ENCODE measurements at places on chromosomes 13 and 19.

- DNase-seq: no peak
Observed at GRCh38 chr13:20227288-20227687, 4.8 kb downstream of the GJB6 start.

DNA sequence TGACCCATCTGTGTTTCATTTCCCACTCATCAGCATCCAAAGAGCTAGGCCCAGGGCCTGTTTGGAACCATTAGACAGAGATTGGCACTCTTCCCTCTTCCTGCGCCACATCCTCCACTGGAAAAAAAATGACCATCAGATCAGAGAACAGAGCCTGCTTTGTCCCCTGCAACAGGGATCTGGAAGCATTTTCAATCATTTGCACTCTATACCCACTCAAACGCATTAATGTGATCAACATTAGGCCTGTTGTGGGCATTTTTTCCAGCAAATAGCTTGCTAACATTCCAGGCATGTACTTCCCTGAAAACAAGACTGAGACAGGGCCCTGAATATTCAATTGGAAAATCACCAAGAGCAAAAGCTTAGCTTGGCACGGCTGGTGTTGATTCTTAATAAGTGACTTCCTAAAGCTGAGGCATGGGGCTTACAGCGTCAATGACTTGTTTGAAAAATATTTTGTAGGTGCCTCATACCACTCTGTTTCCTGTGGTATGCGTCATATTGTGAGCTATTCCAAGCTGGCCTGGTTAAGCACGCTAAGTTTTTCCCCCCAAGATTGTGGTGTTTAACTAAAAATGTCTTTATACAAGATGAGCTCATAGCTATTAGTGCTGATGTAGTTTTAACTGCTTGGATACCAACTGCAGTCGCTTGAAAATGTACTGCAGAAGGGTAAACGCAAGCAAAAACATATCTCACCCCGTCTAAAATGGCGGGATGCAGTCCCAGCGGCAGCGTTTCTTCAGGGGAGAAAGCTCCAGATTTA is 404.4 kb downstream of the SPRY2 start:
- DNase-seq: no peak

DNA sequence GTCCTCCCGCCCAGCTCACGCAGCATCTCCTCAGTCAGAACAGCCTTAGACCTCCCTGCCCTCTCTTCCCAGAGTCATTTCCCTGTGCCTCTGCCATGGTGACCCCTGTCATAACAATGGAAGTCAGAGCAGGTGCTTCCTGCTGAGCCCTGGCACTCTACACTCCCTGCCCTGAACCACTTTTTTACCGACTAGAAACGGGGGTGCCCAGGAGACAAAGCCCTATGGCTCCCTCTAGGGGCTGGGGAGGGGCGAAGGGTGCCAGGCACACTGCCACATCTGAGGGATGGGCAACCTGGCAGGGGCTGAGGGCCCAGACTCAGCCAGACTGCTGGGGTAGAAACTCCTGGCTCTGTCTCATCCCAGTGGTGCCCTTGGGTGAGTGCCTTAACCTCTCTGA is 16.4 kb downstream of the ZNF574 start:
- DNase-seq: peak; percentile 61

DNA sequence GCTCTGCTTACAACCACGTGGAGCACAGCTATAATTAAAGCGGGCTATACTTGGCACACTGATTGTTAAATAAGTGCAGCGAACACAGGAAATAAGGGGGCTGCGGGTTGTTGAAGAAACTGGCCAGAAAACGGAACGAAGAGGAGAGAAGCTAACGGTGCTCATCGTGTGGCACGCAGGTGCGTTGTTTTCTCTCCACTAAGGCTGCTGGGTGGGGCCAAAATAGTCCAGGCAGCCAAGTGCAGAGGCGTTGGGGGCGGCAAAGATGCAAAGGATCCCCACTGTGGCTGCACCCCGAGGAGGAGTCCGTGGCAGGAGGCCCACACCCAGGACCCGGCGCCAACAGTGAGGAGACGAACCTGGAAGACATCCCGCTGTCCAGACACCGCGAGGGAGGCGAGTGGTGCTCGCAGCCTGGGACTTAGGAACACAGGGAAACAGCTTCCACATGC is 8.1 kb upstream of the ARL11 start:
- no peak for DNase-seq

GRCh38 chr19:42443944-42444398 is 1.2 kb upstream of the CXCL17 start:
- DNase-seq: no peak

GRCh38 chr19:42290523-42291434 is 11.2 kb upstream of the PRR19 start:
- no peak for DNase-seq

Measured in NCI-H2171 (cell line).